ENCODE measurements at places on chromosomes 12 and 14.

DNA sequence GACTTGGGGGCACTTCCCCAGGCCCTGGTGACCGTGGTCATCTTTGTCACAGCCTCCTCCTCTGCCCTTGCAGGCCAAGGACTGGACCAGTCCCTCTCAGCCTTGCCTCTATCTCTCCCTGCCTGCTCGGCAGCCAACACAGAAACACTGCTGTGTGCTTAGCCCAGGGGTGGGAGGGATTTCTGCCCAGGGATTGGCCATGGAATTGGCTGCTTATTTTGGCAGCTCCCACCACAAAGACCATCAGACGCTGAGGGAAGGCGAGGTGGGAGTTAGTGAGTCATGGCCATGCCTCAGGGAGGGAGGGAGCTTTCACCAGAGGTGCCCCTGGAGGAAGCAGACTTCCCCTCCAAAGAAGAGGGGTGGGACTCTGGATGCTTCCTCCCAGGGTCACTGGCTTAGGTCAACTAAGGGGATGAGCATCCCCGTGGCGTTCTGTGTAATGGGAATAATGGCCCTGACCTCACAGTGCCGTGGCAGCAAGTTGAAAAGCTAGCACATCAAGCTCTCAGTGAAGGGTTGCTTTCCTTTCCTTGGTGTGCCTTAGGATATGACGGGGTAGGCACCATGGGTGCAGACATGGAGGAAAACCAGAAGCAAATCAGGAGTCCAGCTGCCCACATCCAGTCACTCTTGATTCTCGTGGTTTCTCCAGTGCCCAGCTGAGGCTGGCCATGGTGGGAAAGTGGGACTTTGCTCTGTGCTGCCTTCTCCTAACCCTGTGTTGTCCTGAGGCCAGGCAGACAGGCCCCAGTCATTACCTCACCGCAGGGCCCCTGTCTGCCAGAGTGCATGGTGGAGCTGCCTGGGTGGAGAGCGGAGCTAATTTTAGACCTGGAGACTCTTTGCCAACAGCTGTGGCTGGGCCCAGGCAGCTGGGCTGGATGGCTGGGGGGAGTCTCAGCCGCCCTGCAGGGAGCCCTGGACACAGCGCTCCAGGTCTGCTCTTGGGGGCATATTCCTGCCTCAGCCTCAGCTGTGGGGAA lies 21.4 kb downstream of the B4GALNT3 start:
- DNase-seq = peak; percentile 42

GRCh38 chr12:45991284-45992249 lies 1.2 kb upstream of the SCAF11 start:
- DNase-seq = peak; percentile 25

DNA sequence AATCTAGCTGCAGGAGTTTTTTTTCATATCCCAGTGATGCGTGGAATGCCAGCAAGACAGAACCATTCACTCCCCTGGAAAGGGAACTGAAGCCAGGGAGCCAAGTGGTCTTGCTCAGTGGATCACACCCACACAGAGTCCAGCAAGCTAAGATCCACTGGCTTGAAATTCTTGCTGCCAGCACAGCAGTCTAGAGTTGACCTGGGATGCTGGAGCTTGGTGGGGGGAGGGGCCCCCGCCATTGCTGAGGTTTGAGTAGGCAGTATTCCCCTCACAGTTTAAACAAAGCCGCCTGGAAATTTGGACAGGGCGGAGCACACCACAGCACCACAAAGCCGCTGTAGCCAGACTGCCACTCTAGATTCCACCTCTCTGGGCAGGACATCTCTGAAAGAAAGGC lies 86.9 kb upstream of the STXBP6 start:
- no peak for DNase-seq

- peak; percentile 81 for DNase-seq
Observed at GRCh38 chr14:58747181-58747580, 109.4 kb downstream of the DACT1 start.

GRCh38 chr14:21120686-21121085 lies 19.8 kb downstream of the TMEM253 start:
- no peak for DNase-seq

DNA sequence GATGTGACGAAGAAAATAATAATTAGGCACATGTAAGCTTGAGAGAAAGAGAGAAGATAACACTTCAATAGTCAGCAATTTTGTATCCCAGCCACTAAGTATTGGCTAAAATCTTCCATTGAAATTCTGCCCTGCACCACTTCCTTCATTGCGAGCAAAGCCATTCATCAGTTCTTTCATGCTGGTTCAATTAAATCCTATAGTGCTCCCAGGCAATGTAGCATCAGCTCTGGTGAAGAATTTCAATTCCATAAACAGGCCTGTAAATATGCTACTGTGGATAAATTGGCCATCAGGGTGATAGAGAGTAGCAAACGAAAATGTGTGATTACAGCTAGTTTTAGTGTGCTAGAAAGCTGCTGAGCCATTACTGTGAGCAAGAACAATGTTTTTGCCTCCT lies 24.7 kb downstream of the RPL10L start:
- DNase-seq = no peak

DNA sequence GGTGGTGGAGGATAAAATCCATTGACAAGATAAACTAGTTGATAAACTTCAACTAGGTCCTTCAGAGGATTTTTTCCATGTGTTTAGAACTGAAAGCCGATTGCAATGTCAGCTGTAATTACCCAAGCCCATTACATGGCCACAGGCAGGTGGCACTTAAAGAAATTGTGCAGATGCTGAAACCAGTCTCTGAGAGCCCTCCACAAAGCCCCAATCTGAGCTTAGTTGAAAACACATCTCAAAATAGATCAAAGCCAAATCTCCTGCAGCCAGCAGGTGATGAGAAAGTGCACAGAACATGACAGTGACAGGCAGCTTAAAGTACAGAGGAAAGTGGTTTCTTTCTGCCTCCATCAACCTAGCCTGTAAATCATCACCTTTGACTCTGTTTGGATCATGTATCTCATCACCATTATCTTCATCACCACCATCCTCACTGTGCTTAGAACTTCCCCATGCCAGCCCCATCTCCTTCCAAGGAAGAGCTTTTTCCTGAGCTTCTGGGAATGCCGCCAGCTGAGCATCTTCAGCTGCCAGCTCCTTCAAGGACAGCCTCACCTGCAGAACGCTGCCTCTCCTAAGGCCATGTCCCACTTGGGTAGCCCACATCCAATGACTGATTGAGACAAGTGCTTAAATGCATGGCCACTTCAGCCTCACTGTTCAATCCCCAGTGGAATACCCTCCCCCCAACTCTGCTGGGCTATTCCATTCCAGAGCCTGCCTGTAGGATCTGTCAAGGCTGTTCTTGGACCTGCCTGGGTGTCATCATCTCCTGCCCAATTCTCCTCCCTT lies 219.5 kb upstream of the TMEM132C start:
- no peak for DNase-seq

- no peak for DNase-seq
Observed at GRCh38 chr12:124094188-124094587, 121.2 kb downstream of the ZNF664 start.

DNA sequence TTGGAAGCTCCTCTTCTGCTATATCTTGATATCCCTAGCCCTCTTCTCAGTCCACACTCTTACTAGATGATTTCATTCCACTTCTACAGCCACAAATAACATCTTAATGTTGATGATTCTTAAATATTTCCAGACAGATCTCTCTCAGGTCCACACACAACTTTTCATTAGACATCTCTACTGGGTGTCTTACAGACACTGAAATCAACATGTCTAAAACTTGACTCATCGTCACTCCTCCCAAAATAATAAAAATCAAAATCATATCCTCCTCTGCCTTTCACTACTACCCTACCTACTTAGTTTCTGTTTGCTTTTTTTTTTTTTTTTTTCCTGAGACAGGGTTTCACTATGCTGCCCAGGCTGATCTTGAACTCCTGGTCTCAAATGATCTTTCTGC lies 11.9 kb downstream of the PRDM4 start:
- peak; percentile 46 for DNase-seq

- DNase-seq = peak; percentile 29
Observed at GRCh38 chr12:2615665-2616402, 178.9 kb upstream of the FKBP4 start.

GRCh38 chr12:24078318-24078765 lies 128.9 kb upstream of the SOX5 start:
- DNase-seq = peak; percentile 88

DNA sequence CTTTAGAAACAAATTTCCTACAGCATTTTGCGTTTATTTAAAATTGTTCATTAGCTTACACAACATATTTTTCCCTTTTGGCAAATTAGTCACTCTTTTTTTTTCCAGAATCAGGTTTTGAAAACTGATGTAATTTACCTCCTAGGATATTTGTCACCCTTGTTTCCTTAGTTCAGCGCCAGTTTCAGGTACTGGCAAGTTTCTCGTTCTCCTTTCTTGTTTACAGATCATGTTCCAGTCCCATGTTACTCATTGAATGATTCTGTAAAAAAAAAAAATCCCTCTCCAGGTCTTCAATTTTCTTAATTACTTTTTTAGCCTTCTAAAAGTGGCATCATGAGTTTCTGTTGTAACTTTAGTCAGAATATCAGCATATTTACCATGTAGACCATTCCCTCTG lies 2.7 kb downstream of the PPP4R4 start:
- DNase-seq = no peak

DNA sequence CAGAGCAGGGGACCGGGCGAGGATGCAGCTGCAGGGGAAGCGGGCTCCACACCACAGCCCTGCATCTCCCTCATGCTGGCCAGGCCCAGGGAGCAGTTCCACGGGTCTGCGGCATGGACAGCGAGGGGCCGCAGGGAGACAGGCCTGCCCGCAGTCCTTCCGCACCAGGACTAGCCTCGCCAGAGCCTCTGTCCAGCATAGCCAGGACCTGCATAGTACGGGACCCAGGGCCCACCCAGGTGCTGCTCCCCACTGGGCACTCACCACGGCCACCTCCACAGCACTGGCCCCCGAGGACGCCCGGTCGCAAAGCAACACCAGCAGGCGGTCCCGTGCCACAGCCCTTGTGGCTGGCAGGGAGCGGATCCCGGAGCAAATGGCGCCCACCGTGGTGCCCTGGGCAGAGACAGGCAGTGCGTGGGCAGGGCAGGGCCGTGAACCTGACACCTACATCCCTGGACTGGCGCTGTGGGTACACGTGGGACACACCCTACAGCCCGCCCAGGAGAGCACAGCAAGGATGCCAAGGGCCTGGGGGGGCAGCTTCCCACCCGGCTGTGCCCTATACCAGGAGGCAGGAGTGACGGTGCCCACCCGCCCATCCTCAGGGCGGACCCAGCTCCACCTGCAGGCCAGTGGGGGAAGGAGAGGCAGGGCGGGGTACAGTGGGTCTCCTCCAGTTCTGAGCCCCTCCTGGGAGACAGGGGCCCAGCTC lies 23.8 kb downstream of the JAG2 start:
- DNase-seq = no peak

DNA sequence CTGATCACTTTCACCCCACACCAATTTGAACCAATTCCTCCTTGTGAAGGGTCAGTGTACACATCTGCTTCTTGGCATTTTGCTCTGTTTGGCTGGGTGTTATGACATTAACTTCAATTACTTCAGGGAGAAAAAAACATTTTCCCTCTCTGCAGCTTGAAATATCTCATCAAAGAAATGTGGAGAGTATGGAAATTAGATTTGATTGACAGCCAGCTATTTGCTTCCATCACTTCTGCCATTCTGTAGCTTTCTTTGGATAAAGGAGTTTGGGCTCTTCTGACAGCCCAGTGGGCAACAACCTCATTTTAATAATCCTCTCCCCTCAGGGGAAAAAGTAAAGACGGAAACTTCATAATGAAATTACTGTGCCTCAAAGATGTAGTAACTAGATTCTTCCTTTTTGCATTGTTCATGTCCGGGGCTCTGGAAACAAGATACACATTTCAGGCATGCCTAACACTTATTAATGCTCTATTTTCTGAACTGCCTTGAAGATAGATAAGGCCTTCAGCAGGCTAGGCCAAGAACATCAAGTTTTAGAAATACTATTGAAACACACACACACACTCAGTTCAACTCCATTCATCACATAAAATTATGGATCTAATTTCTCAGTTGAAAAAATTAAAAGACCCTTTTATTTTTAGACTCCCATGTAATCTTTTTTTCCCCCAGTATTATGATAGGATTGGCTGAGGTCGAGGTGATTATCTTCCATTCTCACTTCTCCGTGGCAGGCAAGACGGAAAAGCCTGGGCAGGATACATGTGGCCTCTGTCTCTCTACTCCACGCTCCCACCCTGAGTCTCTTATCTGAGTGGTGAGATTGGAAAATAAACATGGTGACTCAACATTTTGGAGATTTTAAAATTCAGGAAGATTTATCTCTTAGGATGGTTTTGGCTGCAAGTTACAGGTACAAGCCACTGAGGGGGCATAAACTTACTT lies 10.3 kb upstream of the GPHB5 start:
- no peak for DNase-seq

GRCh38 chr12:113214895-113215400 lies 6.3 kb upstream of the TPCN1 start:
- DNase-seq = peak; percentile 96

DNA sequence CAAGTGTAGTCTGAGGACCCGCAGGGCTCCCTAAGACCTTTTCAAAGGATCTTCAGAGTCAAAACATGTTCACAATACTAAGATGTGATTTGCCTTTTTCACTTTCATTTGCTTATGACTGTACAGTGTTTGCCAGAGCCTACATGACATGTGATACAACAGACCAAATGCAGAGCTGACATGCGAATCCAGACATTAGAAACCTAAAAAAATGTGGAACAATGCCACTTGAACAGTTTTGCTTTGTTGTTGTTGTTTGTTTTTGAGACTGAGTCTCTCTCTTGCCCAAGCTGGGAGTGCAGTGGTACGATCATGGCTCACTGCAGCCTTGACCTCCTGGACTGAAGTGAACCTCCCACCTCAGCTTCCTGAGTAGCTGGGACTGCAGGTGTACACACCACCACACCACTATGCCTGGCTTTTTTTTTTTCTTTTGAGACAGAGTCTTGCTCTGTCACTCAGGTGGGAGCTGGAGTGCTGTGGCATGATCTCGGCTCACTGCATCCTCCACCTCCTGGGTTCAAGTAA lies 5.3 kb upstream of the RAB35 start:
- DNase-seq = no peak

DNA sequence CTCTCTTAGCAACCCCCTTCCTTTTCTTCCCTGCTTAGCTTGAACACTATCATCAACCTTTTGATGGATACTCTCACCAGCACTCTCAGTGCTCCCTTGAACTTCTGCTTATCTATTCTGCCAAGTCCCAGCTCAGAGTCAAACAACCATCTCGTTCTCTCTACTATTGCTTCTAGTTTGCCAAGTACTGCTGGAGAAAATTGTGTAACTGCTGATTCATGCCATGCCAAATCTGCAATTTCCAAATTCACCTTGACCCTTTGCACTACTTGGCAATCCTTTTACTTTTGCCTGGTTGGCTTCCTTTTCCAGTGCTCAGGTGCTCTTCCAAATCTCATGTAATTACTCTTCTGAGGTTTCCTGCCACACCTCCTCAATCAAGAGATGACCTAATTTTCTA lies 2.8 kb upstream of the CCDC196 start:
- DNase-seq = peak; percentile 34

- no peak for DNase-seq
Observed at GRCh38 chr12:100267603-100268281, 765 bp downstream of the SCYL2 start.

Measured in NCI-H226 (cell line).